ENCODE measurements at places on chromosomes 7 and 10.

- no peak for DNase-seq
Measured at GRCh38 chr10:131195558-131196159, 115.9 kb downstream of the TCERG1L start.

GRCh38 chr7:152723364-152723763 is 36.2 kb upstream of the ACTR3B start:
- no peak for DNase-seq

DNA sequence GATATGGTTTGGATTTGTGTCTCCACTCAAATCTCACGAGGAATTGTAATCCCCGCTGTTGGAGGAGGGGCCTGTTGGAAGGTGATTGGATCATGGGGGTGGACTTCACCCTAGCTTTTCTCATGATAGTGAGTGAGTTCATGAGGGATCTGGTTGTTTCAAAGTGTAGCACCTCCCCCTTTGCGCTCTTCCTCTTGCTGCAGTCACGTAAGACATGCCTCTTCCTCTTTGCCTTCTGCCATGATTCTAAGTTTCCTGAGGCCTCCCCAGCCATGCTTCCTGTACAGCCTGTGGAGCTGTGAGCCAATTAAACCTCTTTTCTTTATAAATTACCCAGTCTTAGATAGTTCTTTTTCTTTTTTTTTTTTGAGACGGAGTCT is 17.1 kb downstream of the CDNF start:
- DNase-seq = no peak

DNA sequence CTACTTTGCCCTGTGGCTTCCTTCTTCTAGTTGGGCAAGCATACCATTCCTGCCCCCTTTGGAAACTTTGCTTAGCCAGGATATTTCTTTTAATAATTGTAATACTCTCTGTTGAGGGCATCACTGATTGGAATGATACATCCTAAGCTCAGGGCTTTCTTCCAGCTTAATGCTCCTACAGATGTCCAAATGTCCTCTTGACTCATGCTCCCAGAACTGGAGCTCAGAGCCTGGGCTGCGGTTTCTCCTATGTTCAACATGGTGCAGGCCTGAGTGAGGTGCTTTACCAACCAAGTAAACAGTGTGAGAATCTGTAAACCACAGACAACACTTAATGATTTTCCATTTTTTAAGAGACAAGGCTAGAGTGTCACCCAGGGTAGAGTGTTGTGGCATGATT is 108.6 kb downstream of the LRRC4 start:
- no peak for DNase-seq

DNA sequence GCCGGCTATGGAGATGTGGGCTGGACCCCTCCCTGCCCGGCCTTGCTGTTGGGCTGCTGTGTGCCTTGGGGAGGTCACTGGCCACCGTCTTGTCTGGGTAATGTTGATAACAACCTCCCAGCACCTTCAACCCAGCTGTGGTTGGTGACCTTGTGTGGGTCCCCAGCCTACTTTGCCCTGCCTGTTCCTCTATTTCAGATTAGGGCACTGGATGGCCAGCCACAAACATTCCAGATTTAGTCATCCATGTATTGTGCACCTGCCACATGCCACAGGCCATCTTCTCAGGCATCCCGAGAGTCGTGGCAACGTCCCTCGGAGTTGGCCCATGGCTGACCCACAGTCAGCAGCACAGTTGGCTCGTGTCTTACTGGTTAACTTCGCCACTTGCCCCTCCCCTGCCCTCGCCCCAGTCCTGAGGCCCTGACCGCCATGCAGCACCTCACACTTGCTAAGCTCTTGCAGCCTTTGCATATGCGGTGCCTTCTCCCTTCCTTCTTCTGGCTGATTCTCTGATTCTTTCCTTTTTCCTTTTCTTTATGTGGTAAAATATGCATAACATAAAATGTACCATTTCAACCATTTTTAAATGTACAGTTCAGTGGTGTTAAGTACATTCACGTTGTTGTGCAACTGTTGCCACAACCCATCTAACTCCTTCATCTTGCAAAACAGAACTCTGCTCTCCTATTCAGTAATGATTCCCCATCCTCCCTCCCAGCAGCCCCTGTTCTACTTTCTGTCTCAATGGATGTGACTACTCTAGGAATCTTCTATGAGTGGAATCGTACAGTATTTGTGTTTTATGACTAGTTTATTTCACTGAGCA is 60.6 kb downstream of the PRF1 start:
- DNase-seq = no peak

- DNase-seq = no peak
Measured at GRCh38 chr7:23476286-23477156, 6.2 kb upstream of the IGF2BP3 start.
